Prostate gland (tissue), 2 donors: ENCODE measurements at places on chromosomes 1 and 21. TPM values are rescaled to one million over a fixed set of nuclear protein-coding genes. Genes with fewer than 3 reads are reported as not detected.

- no peak for DNase-seq
Observed at GRCh38 chr21:38263493-38263892, 6.7 kb downstream of the KCNJ15 start.

GRCh38 chr1:73781251-73781650 lies 416.7 kb downstream of the LRRIQ3 start:
- no peak for DNase-seq

DNA sequence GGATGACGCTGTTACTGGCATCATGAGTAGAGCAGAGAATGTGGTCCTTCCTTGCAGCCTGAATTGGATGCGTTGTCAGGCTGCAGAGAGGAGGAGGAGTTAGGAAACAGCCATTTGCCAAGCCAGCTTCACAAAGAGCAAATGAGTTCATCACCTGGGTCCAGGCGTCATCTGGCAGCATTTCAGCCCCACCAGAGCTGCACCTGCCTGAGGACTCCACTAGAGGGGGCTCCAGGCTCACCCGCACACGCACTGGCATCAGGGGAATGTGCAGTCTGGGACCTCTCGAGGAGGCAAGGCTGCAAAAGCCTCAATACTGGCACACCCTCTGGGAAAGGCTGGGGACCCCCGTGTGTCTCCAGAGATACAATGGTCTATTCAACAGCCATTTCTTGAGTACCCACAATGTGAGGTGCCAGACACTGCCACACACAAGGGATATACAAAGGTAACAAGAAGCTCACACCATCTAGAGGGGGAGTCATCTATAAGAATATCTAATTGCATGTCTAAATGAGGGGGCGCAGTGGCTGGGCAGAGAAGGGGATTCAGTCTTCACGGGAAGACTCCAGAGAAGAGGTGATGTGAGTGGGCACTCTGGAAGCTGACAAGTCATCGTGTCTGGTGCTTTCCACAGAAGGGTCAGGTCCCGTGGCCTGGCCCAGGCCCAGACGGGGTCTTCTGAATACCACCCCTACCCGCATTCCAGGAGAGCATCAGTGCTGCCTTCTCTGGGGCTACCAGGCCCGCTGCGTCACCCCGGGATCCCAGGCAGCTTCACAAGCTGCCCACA lies 53.5 kb upstream of the CNTN2 start:
- DNase-seq: peak; percentile 35

GRCh38 chr21:45353200-45353599 lies 51.8 kb upstream of the COL18A1 start:
- no peak for DNase-seq

DNA sequence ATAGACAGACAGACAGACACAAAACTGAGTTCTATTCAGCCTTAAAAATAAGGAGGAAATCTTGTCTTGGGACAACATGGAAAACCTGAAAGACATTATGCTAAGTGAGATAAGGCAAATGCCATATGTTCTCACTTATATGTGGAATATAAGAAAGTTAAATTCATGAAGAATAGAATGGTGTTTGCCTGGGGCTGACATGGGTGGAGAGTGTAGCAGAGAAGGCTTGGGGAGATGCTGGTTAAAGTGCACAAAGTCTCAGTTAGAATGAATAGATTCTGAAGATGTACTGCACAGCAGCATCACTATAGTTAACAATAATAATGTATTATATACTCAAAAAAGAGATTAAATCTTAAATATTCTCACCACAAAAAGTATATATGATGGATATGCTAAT lies 355.5 kb downstream of the LRRIQ3 start:
- no peak for DNase-seq

DNA sequence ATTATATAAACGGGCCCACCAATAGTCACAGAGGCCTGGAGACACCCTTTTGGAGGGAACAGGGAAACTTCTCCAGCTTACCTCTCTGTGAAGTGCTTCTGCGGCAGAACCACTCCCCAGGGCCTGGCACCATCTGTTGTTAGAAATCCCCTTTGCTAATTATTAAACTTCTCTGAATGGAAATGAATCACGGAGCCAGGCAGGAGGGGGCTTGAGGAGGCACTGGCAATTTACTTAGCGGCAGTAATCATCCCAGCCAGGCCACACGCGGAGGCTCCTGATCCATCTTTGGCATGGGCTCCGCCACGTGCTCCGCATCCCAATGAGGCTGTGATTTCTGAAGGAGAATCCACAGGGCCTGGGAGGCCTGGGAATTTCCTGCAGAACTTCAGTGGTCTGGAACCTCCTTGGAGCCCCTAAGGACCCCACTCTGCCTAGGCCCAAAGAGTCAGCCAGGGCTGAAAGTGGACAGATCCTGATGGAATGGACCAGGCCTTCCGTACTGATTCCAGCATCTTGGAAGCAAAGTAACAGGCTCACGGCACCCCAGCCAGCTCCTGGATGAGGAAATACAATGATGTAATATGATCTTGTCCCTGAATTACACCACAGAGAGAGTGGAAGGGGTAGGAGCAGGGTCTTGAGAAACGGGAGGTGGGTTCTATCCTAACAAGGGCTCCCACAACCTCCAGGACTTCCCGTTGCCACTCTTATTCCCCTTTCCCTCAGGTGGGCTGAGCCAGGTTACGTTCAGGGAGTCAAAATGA lies 62.3 kb downstream of the GRIK3 start:
- DNase-seq: no peak

GRCh38 chr1:47859092-47859743 lies 138.0 kb downstream of the TRABD2B start:
- DNase-seq: no peak

GRCh38 chr1:183164340-183164739 lies 21.7 kb upstream of the LAMC2 start:
- DNase-seq: no peak

The GBP6 gene
- total RNA-seq: not detected

The MIA3 gene
- total RNA-seq: 74.9 TPM

GRCh38 chr1:74530892-74531291 lies 18.5 kb upstream of the LRRC53 start:
- no peak for DNase-seq

- no peak for DNase-seq
Observed at GRCh38 chr1:109636201-109636952, 16.7 kb downstream of the AMPD2 start.
